ENCODE measurements at places on chromosomes 5 and 9. TPM values are rescaled to one million over a fixed set of nuclear protein-coding genes. Genes with fewer than 3 reads are reported as not detected.

GRCh38 chr9:20640331-20641187 is 18.3 kb upstream of the MLLT3 start:
- DNase-seq, result no peak

DNA sequence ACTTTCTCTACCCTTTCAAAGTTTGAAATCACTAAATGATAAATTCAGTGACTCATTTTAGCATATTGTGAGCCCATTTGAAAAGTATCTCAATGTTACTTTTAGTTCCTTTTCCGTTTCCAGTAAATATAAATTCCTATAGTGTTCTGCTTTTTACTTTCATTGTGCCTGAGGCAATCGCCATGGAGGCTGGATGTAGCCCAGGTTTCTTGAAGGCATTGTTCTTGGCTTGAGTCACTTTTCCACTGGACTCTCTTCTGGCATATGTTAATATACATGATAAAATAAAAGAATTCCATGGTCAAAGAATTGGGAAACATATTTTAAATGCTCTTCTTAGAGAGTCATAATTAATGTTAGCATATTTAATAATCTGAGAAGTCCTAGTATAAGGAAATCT is 327.0 kb downstream of the IZUMO3 start:
- no peak for DNase-seq

GRCh38 chr5:103473725-103474124 is 88.9 kb downstream of the NUDT12 start:
- no peak for DNase-seq

- DNase-seq, result no peak
These were observed 157.6 kb upstream of the TUT7 start for GRCh38 chr9:86511614-86512360.

GRCh38 chr5:77560677-77561263 is 68.7 kb upstream of the WDR41 start:
- DNase-seq, result peak; percentile 28

GRCh38 chr5:38500573-38501260 is 55.7 kb downstream of the LIFR start:
- no peak for DNase-seq

DNA sequence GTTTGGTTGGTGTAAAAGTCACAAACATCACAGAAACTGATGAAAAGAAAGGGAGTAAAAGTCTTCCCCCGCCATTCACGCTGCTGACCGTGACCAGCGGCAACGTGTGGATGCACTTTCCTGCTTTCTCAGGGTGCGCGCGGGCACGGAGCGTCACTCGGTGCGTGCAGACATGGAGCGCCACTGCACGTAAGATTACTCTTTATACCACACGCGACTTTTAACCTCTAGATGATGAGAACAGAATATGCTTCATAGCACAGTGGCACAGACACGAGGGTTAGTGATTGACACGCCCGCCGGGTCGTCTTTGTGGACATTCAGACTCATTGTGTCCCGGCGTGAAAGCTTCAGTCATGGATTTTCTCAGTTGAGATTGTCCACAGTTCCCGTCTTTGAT is 15.7 kb downstream of the CEP72 start:
- DNase-seq, result no peak

DNA sequence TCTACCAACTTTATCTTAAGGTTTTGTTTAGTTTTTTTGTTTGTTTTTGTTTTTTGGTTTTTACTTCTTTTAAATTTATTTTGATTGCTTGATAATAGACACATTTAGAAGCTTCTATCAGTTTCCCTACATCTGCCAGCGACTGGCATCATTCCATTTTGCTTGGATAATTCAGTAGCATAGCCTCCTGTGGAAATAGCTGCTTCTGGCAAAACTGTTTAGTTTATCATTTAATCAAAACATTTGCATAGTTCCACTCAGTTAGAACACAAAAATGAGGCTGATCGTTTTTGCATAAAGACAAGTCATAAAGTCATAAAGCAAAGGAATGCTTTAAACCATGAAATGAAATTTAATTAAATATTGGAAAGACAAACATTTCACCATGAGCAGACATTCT is 133.7 kb upstream of the NFIL3 start:
- DNase-seq, result no peak

- no peak for DNase-seq
These were observed 28.6 kb upstream of the IL13 start for GRCh38 chr5:132629230-132629944.

DNA sequence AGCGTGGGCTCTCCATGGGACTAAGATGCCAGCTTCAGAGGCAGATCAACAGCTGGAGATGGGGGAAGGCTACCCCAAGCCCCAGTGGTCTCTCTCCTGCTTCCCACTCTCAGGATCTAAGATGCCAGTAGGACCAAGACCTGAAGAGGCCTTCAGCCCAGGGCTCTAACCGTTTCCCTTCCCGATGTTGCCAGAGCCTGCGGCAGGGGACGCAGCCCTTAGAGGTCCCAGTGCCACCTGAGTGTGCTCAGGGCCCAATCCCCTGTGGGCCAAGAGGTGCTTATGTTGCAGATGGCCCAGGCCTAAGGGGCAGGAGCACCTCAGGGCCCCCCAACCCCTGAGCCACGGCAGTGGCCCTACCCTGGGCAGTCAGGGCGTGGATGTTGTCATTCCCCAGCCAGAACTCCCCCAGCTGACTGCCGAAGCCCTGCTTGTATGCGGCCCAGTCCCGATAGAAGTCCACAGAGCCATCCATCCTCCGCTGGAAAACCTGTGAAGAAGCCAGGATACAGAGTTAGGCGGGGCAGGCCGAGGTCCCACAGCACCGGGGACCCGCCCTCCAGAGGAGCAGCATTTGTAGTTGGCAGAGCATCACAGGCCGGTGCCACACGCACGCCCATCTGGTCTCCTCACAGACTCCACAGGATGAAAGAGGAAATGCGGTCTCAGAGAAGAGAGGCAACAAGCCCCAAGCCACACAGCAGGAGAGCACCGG is 5.4 kb downstream of the FCN1 start:
- no peak for DNase-seq

- no peak for DNase-seq
These were observed 32.1 kb downstream of the NIPBL start for GRCh38 chr5:36908544-36909260.

The ZNF879 gene
- 4.6 TPM for total RNA-seq

The CSF2 gene
- not detected for total RNA-seq

The GALNT12 gene
- 2.8 TPM for total RNA-seq

The PCDHGA6 gene
- 3.6 TPM for total RNA-seq

The C9 gene
- 0.10 TPM for total RNA-seq

- no peak for DNase-seq
These were observed 75.4 kb downstream of the STK32A start for GRCh38 chr5:147310059-147310704.

- DNase-seq, result peak; percentile 32
These were observed 11.7 kb upstream of the OR13D1 start for GRCh38 chr9:104682642-104683041.

Data from skin of body (tissue), 3 donors.